ENCODE measurements at places on chromosomes 3 and 15. TPM values are rescaled to one million over a fixed set of nuclear protein-coding genes. Genes with fewer than 3 reads are reported as not detected.

Gene FAN1
- 18.1 TPM for total RNA-seq

Gene CHAC1
- total RNA-seq, result 5.1 TPM

Gene DNAJA4
- total RNA-seq, result 7.2 TPM

Gene CEMIP
- total RNA-seq, result 1.1 TPM

Gene GABRA5
- total RNA-seq, result not detected

Gene ISG20
- total RNA-seq, result 4.5 TPM

Gene CCDC32
- total RNA-seq, result 24.1 TPM

Gene MTMR10
- total RNA-seq, result 41.6 TPM

Gene TF
- not detected for total RNA-seq

Gene CLRN1
- not detected for total RNA-seq

Gene FBXW12
- not detected for total RNA-seq

Gene EHHADH
- total RNA-seq, result 4.7 TPM

Gene NFKBIZ
- 37.5 TPM for total RNA-seq

Gene TTLL13
- not detected for total RNA-seq

Gene AGBL1
- not detected for total RNA-seq

Gene GOLGA6L6
- not detected for total RNA-seq

Gene GCSAM
- total RNA-seq, result not detected

Gene A4GNT
- not detected for total RNA-seq

Gene THUMPD3
- total RNA-seq, result 29.4 TPM

Gene KLHL6
- 15.7 TPM for total RNA-seq

Gene NOX5
- 0.07 TPM for total RNA-seq

Gene FILIP1L
- total RNA-seq, result 30.9 TPM

Gene SAMMSON
- not detected for total RNA-seq

Gene ST8SIA2
- total RNA-seq, result not detected

Gene HCLS1
- total RNA-seq, result 43.8 TPM

Gene IL17RE
- 0.29 TPM for total RNA-seq

Gene CYP1A1
- 4.5 TPM for total RNA-seq

Gene CX3CR1
- total RNA-seq, result not detected

Gene NR1I2
- not detected for total RNA-seq

Gene RTP3
- not detected for total RNA-seq

Gene KCNMB3
- total RNA-seq, result 1.6 TPM

Gene TRPM1
- 0.27 TPM for total RNA-seq

Gene IMPG2
- 0.50 TPM for total RNA-seq

Gene SEMA3G
- total RNA-seq, result 9.8 TPM

Gene TLR9
- under 0.01 TPM for total RNA-seq

Gene ZBTB11
- total RNA-seq, result 32.7 TPM

Gene SERPINI2
- not detected for total RNA-seq

Gene PTX3
- 684 TPM for total RNA-seq

Gene GHSR
- total RNA-seq, result not detected

Gene GOLGA8T
- total RNA-seq, result not detected

Gene ARPP21
- not detected for total RNA-seq

Gene TMCO5A
- not detected for total RNA-seq

Gene ZKSCAN7
- total RNA-seq, result 0.66 TPM

Gene PRKAR2A
- 89.9 TPM for total RNA-seq

Gene FGD5
- total RNA-seq, result 107 TPM

Gene CSPG5
- 0.79 TPM for total RNA-seq

Gene GATM
- 0.66 TPM for total RNA-seq

Gene SSR3
- 518 TPM for total RNA-seq

Gene CP
- under 0.01 TPM for total RNA-seq

Gene PPP4R2
- total RNA-seq, result 86.3 TPM

Measured in thoracic aorta endothelial cell (primary cell).